OCI-LY7 (cell line): ENCODE measurements at places on chromosomes 1 and 21. TPM values are rescaled to one million over a fixed set of nuclear protein-coding genes. Genes with fewer than 3 reads are reported as not detected.

DNA sequence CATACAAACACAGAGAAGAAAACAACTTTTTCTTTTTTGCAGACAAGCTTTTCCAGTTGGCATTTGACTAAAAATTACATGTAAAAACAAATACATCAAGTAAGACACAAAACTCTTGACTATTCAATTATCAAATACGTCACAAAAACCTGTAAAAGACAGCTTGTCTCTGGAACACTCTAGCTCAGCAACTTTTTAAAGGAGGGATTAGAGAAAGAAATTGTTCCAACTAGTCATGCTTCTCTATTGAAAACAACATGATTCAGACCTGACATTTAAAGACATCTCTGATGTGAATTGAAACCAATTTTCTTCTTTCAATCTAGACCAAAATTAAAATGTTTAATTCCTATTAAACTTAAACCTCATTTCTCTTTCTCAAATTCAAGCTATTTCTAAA lies 30.3 kb downstream of the SMYD3 start:
- DNase-seq, result no peak

- no peak for DNase-seq
Measured at GRCh38 chr1:172500207-172500606, 32.7 kb upstream of the SUCO start.

DNA sequence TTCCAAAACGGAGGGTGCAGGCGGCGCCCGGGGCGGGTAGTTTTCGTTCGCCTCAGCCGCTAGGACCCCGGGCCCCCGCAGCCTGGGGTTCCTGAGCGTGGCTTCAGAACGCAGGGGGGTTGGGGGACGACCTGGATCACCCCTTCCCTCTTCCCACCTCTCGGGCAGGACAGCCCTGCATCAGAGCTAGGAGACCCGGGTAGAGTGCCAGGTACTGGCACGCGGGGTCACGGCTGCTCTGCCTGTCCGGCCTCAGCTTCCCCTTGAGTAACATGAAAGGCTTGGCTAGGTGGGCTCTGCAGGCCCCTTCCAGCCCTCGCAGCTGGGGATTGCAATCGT lies 484 bp downstream of the DFFB start:
- DNase-seq, result peak; percentile 7

DNA sequence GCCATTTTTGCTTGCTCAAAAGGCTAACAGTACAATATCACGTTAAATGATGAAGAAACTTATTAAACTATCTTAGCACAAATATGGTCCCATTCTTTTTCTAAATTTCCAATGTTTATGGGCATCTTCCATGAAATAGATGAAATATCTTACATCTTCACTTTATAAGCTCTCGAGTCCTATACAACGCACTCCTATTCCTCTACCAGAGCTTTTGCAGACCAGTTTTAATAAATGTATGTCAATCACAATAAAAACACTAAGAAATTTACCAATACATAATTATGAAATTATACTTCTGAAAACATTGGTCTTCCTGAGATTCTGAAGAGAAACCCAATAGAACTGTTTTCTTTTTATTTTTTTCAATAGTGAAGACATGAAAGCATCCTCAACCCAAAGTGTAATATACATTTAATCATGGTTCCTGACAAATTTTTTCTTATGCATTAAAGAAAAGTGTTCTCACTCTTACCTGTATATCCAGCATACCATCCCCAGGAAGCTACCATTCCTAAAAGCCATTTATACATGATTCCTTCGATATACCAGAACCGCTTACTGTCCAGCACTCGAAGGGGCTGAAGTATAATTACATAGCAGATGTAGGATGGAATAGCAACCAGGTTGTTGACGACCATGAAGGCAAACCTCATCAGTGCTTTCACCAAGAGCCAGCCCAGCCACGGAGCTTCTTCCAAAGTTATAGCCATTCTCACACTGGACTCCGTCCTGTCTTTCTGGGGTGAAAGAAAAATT lies 1.8 kb downstream of the LPGAT1 start:
- DNase-seq, result no peak

DNA sequence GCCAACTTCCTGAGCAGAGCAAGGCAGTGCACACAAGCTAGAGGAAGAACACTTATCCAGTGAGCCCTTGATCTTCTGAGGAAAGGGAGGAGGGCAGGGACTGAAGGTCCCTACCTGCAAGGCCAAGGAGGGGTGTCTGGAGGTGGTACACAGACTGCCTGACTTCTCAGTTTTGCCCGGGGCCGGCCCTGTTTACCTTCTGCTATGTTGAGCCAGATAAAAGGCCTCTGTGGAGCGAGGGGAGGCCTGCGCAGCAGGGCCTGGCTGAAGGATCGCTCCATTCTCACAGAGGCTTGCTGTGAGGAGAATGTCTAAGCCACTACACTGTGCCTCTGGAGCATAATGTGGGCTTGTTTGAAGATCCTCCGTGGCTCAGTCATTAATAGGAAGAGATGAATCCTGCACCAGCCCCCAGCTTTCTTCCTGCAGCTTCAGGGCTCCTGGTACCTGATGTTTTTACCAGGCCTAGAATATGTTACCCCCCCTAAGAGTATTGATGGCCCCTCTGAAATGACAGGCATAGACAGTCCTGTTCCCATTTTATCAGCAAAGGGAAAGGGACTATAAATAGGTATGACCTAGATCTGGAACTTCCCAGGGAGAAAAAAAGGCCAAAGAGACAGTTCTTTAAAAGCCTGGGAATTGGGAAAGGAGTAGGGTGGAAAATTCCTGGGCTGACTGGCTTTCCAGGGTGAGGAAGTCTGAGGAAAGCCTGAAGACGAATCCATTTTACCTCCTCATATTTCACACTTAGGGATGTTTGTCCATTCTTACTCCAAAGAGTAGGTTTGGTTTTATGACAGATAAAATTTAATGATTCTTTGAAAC lies 4.7 kb downstream of the POGK start:
- DNase-seq, result no peak

The PRDM16 gene
- total RNA-seq, result not detected in 2 replicates
